Activated naive CD8-positive, alpha-beta T cell treated with anti-CD3 and anti-CD28 coated beads, Interleukin-2, amount 10 ng/mL, durations not matched to agents 7 days and 5 days (primary cell): ENCODE measurements at places on chromosomes 7 and 10. TPM values are rescaled to one million over a fixed set of nuclear protein-coding genes. Genes with fewer than 3 reads are reported as not detected.

The CCL24 gene
- total RNA-seq, result not detected

The SPDYE1 gene
- 0.11 TPM for total RNA-seq

The PSD gene
- 3.6 TPM for total RNA-seq

- no peak for DNase-seq
These were observed 88.5 kb downstream of the COL13A1 start for GRCh38 chr10:69890065-69890847.

- DNase-seq, result no peak
These were observed 10.4 kb downstream of the GRM3 start for GRCh38 chr7:86653919-86654659.

- no peak for DNase-seq
These were observed 573.9 kb downstream of the GATA3 start for GRCh38 chr10:8628351-8628750.

DNA sequence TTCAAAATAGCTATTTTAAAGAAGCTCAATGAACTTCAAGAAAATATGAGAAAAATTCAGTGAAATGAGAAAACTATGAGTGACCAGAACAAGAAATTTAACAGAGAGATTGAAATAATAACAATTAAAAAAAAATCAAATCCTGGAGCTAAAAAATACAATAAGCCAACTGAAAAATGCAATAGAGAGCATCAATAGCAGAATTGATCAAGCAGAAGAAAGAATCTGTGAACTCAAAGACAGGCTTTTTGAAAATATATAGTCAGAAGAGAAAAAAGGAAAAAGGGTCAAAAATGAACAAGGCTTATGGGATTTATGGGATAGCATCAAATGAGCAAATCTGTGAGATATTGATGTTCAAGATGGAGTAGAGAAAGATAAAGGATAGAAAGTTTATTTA, 133.0 kb downstream of the OTUD1 start:
- DNase-seq, result no peak

DNA sequence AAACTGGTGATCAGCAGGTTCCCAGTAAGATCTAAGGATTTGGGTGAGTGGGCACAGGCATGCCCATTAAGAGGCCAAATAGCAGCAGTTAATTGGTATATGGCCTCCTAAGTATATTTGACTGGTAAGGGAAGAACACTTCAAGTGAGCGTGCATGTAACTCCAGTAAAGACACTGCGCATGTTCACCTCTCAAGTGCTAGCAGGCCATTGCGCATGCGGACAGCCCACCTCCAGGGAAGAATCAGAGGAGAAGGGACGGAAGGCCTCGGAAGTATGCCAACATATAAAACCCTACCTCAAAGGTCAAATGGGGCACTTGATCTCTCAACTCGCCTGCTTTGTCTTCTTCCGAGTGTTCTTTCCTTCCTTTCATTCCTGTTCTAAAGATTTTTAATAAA, 118.0 kb downstream of the ARL5B start:
- no peak for DNase-seq

The ACHE gene
- total RNA-seq, result not detected

DNA sequence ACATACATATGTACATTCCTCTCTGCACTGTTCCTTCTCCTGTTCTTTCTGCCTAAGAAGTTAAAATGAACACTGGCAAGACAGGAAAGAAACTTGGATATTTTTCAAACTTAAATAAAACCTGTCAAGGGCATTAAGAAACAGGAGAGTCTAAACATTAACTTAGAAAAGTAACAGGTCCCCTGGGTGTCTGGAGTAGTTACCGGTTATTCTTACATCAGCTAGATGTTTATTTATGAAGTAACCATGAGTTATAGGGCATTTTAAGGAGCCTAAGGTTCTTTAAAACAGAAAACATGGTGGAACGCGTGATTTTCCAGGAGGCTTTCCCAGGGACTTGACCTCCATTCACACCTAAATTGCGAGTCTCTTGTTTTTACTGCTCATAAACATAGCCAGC, 148.2 kb downstream of the PRKCQ start:
- DNase-seq, result no peak

DNA sequence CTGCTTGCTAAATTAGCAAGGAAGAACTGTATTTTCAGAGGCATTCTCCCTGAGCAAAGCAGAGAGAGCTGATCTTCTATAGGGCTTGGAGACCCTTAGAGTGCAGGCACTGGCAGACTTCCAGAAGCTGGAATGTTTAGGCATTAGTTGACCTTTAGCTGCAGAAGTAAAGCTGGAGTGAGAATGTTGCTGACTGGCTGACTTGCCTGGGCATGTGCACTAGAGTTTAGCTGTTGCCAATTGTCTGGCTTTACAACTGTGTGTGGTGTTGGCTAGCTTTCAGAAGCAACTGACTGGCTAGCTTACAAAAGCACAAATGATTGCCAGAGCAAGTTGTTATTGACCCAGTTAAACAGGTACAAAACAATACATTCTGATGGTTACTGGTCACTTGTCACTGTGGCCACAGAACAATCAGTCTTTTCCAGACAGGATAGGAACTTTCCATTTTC, 25.1 kb downstream of the FAM13C start:
- no peak for DNase-seq

GRCh38 chr10:50610368-50610767, 13.4 kb downstream of the SGMS1 start:
- no peak for DNase-seq

The CFAP43 gene
- total RNA-seq, result 0.25 TPM

DNA sequence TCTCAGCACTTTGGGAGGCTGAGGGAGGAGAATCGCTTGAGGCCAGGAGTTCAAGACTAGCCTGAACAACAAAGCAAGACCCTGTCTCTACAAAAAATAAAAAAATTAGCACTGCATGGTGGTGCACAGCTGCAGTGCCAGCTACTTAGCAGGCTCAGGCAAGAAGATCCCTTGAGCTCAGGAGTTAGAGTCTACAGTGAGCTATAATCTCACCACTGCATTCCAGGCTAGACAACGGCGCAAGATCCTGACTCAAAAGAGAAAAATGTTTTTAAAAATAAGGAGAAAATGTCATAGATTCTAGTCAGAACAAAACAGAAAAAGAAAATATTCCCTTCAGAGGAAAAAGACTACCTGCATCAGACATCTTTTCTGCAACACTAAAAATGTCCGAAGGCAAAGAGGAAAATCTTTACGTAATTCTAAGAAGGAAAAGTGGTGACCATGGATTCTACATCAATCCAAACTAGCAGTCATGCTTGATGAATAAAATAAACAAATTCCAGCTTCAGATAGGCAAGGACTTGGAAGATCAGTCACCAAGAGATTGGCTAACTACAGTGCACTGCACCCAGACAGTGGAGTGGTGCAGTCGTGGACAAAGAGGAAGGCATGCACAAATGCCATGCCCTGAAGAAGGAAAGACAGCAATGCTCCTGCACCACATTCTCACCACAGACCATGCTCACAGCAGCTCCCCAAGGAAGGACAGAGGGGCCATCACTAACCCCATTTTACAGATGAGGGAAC, 54.3 kb downstream of the ERCC6 start:
- DNase-seq, result no peak

- no peak for DNase-seq
These were observed 8.8 kb downstream of the PDAP1 start for GRCh38 chr7:99399597-99399996.

DNA sequence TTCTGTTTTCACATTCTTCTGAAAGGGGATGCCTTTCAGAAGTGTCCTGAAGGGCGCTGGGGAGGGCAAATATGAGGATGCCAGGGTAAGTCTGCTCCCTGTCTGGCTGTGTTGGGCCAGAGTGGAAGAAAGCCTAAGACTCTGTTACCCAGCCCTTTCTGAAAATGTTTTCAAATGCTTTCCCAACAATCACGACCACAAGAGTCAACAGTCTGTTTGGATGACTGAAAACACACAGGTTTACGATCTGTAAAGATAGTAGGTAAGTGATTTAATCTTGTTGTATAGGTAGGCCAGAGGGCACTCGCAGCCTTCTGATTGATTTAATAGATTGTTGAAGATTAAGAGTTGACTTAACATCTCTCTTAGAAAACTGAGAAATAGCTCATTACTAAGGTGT, 13.2 kb downstream of the SGPL1 start:
- no peak for DNase-seq

The IGF2BP3 gene
- 0.94 TPM for total RNA-seq

The OR6V1 gene
- total RNA-seq, result not detected

DNA sequence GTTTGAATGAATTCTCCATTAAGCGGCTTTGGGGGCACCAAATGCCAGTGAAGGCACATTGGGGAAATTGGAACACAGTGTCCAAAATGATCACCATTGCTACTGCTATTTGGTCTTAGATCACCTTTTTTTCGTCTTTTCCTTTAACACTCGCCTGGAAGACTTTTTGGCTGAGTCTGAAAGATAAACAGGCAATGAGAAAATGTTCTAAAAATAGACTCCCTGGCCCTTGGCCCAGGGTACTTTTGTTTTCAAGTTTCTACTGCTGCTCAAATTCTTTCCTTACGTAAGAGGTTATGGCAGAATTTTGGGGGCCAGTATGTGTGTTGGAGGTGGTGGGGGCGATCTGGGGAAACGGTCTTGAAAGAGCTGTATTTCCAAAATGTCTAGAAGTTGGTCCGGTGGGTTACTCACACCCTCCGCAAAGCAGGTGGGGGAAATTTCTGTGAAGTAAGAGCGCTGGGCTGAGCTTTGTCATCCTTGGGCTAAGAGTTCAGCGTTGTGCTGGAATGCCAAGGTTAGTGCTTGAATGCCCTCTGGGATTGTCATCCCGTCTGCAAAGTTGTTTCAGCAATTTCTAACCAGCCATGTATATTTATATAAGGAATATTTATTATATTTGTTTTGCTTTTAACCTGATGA, 1.3 kb upstream of the ITPRIP start:
- no peak for DNase-seq

The OPN1SW gene
- not detected for total RNA-seq

- no peak for DNase-seq
These were observed 21.9 kb upstream of the CABCOCO1 start for GRCh38 chr10:61640856-61641255.

GRCh38 chr7:23021596-23021995, 7.7 kb upstream of the HYCC1 start:
- no peak for DNase-seq

- no peak for DNase-seq
These were observed 135.2 kb downstream of the ADAM12 start for GRCh38 chr10:126252884-126253610.
